Ovary (tissue), 10 donors: ENCODE measurements at places on chromosomes 3 and 15.

DNA sequence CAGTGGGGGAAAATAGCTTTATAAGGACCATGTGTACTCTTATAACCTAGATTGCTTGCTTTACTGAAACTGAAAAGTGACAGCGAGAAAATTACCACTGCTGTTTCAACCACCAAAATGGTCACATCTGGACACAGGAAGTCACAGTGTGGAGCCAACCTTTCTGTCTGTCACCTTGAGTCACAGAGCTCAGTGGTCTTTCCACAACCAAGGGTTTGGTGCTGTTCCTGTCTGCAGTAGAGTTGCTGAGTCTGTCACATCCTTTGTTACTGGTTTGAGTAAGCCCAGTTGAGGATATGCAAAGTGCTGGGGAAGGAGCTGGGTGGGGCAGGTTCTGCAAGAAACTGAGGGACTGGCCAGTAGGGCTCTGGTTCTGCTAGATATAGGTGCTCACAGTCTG is 139.1 kb upstream of the EIF1B start:
- DNase-seq: no peak

GRCh38 chr3:112013058-112013783 is 14.5 kb downstream of the TAGLN3 start:
- peak; percentile 58 for DNase-seq

GRCh38 chr15:90681056-90681455 is 36.1 kb upstream of the BLM start:
- DNase-seq: no peak

DNA sequence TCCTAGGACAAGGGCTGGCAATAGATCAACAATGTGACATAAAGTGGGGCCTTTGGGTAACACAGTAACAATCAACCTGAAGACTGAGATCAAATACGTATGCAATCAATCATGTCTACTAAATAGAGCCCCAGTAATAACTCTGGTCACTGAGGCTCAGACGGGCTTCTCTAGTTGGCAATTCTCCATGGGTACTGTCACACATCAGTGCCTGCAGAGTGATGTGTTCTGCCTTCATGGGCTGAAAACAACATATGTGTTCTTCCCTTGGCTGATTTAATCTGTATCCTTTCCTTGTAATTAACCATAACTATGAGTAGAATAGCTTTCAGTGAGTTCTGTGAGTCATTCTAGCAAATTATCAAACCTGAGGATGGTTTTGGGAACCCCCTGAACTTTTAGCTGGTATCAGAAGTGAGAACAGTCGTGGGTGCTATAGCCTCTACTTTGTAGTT is 113.6 kb downstream of the TMCO5A start:
- no peak for DNase-seq

DNA sequence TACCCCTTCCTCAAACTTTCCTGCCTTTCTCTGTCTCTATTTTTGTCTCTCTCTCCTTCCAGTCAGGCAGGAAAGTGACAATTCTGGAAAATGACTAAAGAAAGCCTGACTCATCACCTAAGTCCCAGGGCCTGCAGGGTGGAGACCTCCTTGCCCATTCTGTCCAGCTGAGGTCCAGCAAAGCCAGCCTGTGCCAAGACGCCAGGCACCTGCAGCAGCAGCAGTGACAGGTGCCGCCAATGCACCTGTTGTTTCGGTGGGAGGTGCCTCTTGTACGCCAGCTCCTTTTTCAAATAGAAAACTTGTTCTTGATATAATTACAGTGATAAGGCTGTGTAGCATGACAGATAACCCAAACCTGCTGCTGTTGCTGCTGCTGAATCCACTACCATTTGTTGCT is 501.3 kb downstream of the NTRK3 start:
- DNase-seq: no peak

DNA sequence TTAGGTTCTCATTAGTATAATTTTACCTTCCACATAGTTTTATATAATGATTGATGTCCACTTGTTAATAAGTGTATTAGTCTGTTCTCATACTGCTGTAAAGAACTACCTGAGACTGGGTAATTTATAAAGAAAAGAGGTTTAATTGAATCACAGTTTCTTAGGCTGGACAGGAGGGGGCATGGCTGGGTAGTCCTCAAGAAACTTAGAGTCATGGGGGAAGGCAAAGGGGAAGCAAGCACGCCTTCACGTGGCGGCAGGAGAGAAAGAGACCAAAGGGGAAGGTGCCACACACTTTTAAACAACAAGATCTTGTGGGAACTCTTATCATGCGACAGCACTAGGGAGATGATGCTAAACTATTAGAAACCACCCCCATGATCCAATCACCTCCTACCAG is 19.2 kb downstream of the DZIP3 start:
- DNase-seq: no peak

DNA sequence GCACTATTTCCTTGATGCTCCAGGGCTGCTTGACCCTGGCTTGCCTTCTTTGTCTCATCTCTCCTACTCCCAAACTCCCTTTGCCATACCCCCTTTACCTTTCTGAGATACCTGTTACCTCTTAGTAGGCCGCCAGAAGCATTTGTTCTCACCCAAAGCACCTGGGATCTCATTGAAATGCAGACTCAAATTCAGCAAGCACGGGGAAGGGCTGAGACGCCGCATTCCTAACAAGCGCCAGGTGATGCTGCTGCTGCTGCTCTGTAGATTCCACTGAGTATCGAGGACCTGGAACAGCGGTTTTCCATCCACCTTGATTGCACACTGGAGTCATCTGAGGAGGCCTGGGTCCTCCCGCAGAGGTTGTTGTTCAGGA is 91.8 kb downstream of the TMEM266 start:
- DNase-seq: no peak

- DNase-seq: no peak
Measured at GRCh38 chr3:98718730-98719129, 44.4 kb upstream of the ST3GAL6 start.

DNA sequence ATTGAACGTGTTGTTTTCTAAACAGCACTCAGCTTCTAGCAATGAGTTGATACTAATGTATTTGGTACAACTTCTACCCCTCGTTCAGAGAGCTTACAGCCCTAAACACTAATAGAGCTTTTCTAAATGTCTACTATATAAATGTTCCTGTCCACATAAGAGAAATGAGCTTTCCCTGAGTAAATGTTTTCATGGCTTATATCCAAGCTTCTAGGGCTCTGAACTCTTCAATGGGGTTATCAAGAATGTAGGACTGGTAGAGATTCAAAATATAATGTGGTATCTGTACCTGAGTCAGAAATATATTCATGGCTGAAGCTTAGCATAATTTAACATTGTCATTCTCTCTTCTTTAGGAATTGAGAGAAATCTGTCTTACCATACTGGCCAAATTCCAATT is 73.4 kb downstream of the SERPINI1 start:
- no peak for DNase-seq

- DNase-seq: peak; percentile 65
Measured at GRCh38 chr15:77974098-77974414, 103.5 kb downstream of the TBC1D2B start.

DNA sequence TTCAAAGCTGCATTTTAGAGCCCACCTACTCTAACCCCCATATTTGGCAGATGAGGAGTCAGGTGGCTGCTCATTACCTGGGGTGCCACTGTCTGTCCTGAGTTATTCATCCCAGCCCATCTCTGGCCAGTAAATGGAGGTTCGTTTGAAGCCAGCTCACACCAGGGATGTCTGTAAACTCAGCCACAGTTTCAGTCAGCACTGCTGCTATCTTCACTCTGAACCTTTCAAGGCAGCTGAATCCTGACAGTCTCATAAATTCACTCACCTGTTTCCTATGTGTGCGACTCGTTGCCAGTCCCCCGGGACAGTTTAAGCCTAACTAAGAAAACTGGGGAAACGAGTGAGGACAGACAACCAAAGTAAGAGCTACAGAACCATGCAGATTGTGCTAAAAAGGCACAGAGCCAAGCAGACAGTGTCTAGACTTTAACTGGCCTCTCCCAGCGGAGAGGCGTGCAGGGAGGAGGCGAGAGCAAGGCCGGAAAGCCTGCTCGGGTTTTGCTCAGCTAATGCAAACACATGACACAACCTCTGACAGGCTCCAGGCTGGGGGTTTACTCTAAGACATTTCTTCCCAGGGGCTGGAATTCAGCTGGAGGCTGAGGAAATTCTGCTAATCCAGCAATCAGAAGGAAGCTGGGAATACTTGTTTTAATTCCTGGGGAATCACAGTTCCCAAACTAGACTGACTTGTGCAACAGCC is 12.0 kb downstream of the FSTL1 start:
- peak; percentile 65 for DNase-seq
